ENCODE measurements at places on chromosomes 1 and 21.

- DNase-seq, result no peak
Measured at GRCh38 chr1:30418939-30419720, 304.3 kb downstream of the MATN1 start.

DNA sequence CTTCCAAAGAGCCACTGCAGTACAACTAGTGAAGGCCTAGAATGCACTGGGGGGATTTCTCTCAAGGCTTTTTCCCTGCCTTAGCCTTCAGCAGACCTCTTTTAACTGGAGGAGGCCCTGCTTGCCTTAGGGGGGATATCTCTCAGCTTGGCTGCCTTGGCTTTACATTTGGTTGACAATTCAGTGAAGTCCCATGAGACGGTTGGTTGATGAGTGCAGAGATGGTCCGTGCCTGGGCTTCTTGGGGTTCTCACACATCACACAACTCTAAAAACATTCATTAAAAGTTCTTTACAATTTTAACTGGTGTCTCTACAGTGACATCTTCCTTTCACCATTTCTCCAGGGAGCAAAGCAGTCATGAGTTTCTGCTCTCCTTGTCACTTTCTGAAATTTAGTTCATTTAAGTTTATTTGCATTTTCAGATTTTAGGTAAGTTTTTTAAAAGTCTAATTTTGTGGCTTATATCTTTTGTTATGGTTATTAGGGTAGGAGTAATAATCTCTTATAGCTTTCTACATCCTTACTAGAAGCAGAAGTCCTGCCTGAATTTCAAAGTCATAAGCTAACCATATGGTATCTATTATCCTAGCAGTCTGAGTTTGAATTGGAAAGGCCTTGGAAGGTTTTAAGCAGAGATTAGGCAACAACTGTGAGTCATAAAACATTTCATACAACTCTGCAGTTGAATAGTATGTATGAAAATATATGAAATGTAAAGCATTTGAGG, 487.6 kb downstream of the DPYD start:
- DNase-seq, result peak; percentile 97

GRCh38 chr1:31669786-31670592, 25.3 kb upstream of the PEF1 start:
- DNase-seq, result peak; percentile 15

DNA sequence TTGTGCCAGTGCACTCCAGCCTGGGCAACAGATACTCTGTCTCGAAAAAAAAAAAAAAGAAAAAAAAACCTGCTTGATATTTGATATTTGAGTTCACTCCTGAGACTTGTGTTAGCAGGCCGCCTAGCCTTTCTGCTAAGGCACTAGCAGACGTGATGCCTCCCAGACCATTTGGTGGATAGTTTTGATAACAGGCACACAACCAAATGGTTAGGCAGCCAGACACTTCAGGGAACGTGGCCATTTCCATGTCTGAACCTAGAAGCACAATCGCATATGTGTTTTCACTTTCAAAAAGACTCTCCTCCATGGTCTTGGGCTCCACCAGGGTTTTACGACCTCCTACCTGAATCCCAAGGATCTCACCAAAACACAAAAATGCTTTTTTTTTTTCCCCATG, 1319.5 kb downstream of the BRINP3 start:
- DNase-seq, result no peak

GRCh38 chr1:66041654-66042053, 249.0 kb downstream of the PDE4B start:
- no peak for DNase-seq

DNA sequence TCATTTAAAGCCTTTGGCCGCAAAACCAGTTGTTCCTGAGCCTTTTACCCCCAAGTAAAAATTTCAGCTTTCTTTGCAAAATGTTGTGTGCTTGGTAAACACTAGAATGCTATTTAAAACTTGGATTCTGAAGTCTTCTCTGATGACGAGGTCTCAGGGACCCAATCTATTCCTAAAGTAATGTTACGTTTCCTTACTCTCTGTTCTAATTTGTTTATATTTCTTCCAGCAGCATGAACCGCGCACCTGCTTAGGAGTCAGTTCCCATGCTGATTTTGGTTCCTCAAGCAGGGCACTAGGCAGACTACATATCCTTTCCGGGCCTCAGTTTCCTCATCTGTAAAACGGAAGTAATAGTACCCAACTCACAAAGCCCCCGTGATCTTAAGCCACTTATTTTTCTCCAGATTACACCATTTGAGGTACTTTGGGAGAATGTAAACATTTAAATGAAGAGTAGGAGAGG, 969 bp upstream of the ALDH4A1 start:
- no peak for DNase-seq

DNA sequence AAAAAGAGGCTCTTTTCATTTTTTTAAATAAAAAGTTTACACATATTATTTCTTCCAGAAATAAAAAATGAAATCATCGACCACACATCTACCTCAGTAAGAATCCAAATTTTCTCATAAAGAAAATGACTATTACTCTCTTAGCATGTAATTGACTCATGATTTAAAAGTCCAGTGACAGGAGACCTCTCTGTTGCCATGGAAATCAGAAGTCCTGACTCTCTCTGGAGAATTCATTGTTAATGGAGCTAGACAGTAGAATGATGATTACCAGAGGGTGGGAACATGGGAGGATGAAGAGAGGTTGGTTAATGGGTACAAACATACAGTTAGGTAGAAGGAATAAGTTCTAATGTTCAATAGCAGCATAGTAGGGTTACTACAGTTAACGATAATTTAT, 5.0 kb upstream of the CLCA4 start:
- no peak for DNase-seq

DNA sequence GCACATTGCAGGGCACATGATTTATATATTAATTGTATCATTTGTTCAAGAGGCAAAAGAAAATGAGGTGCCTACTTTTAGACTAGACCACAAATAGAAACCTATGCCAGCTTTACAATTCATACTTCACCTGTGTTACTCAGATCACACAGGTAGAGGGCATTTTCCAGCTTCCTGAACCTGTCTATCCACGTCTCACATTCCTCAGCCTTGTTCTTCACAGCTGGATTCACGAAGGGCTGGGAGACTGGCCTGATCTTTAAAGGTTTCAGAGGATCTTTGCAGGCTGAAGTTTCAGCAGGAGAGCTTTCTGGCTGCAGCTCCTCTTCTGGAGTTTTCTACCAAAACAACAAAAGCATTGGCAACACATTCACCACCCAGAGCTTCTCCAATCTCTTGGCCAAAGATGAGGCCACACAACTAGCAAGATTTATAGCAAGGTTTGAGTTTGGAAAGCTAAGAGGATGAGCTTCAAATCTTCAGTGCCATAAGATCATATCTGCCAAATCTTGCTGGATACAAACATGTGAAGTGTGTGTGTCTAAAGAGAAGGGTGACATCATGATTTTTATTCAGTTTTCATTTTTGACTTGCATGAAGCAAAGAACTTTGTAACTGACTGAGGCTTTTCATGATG, 71.0 kb upstream of the CYP2J2 start:
- no peak for DNase-seq

GRCh38 chr1:167109125-167109524, 15.2 kb downstream of the STYXL2 start:
- DNase-seq, result no peak

DNA sequence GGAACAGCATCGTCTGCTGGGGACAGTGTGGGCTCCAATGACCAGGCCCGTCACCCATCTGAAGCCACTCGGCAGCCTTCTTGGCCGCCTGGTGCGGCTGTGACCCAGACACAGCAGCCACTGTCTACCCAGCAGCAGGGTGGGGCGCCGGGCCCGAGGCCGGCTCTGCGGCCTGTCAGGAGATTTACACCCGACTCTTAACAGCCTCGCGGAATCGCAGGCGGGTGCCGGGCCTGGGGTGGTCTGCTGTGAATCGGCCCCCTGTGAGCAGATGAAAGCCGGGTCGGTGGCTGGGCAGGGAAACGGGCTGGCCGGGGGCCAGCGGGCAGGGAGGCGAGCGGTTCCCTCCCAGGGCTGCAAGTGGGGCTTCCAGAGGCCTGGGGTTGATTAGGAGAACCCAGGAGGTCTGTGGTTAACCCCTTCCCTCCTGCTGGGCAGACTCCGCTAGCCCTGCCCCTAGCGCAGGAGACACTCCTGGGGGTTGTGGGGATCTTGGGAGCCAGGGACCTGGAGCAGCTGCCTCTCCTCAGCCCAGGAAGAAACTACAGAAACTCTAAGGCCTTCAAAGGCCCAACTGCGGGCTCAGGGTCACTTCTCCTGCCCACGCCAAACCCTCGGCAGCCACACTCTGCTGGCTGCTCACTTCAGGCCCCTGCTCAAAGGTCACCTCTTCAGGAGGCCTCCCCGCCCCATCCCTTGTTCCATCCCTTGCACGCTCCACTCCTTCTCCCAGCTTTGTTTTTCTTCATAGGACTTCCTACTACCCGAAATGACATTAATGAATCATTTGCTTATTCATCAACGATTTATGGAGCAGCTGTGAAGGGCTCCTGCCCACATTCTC, 15.6 kb downstream of the RUNX3 start:
- no peak for DNase-seq

DNA sequence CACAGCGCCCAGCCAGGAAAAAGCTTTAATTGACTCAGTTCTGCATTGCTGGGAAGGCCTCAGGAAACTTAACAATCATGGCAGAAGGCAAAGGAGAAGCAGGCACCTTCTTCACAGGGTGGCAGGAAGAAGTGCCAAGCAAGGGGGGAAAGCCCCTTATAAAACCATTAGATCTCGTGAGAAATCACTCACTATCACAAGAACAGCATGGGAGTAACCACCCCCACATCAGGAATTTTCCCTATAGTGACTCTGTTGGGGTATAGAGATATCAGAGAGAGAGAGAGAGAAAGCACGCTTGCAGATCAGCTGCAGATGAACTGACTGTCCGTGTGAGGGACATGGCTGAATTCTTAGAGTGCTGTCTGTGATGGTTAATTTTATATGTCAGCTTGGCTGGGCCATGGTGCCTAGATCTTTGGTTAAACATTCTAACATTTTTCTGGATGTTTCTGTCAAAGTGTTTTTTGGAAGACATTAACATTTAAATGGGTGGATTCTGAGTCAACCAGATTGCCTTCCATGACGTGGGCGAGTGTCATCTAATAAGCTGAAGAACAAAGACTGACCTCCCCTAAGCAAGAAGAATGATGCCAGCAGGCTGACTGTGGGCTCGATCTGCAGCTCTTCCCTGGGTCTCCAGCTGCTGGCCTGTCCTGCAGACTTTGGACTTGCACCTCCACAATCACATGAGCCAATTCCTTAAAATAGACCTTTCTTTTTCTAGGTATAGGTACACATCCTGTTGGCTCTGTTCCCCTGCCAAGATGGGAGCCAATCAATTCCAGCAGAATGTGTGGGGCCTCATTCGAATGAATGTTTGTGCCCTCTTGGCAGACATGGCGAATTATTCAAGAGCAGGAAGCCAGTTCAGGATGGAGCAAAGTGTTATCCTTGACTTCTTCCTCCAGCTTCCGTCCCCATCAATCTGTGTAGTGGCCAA, 21.4 kb upstream of the CPT2 start:
- DNase-seq, result no peak

GRCh38 chr1:156901966-156902915, 8.7 kb downstream of the PEAR1 start:
- peak; percentile 67 for DNase-seq

DNA sequence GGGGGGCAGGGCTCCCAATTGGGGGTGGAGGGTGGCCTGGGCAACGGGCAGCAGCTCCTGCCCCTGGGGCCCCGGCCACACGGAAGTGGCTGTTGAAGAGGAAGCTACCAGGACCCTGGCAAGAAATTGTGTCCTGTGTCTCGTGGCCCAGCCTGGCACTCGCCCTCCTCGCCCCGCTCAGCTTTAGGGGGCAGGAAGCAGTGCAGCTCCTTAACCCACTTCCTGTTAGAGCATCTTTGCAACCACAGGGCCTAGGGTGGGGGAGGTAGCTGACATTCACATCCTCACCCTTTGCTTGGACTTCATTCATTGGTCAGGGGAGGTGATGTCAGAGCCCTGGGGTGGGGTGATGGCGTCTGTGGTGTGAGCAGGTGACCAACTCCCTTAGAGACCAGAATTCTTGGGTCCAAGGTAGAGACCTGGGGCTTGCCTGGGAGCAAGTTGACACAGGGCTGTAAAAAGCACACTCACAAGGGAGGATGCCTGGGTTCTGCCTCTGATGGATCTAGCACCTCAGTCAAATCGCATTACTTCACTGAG, at the start of gene ARHGAP30:
Gene ARHGAP30, minus strand, starts transcription at position 161 of the 540 bp plus-strand sequence. CDS start 267 bp downstream, outside the sequence.
- DNase-seq, result no peak

- DNase-seq, result peak; percentile 22
Measured at GRCh38 chr1:233520261-233521191, 93.4 kb upstream of the KCNK1 start.

GRCh38 chr1:36834586-36834985, 199.7 kb downstream of the GRIK3 start:
- DNase-seq, result no peak

DNA sequence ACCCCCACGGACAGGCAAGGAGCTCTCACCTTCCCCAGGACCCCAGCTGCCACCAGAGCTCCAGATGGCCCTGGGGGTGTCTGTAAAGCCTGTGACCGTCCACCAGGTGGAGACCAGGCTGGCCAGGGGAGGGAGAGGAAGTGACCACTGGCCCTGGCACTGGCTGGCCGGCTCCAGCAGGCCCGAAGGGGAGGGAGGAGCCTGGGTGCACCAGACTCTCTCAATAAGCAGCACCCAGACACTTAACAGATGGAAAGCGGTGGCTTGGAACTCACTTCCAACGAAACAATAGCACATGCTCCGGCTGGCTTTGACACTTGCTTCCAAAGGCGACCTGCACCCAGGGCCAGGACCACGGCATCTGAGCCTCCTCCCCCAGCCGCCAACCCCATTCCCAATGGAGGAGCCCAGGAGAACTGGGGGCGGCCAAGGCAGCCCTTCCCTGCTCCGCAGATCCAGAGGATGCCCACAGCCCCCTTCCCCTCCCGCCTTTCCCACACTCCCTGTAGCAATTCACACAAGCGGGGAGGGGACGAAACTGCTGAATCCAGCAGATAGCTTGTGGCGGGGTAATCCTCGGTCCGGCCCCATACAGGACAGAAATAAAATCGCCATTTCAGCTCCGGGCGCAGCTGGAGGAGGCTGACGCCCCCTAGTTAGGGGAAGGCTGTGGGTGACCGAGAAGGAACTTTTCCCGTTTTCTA, 742 bp upstream of the PDE9A start:
- DNase-seq, result no peak

GRCh38 chr1:154608397-154609270, 648 bp upstream of the ADAR start:
- DNase-seq, result peak; percentile 79

DNA sequence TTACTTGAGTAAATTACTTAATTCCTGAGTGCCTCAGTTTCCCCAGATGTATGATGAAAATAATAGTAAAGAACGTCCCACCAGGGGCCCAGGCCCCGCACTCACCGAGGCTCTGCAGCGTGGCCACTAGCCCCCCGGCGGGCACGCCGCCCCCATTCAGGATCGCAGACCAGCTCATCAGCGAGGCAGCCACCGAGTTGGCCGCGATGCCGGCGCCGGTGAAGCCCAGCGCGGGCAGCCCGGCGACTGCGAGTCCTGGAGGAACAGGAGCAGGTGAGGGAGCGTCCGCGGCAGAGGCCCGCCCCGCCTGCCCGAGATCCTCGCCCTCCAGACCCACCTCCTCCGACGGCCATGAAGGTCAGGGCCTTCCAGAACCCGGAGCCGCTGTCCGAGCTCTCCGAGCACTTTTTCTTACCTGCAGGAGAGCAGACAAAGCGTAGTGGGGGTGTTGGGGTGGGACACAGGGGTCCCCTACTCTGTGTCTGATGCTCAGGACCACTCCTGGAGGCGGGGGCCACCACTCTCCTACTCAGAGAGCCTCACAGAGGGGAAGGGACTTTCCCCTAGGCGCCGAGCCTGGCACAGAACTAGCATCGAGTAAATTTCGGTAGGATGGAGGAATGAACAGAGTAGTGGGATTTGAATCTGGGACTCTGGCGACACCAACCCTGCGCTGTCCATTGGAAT, 3.7 kb downstream of the IFI6 start:
- DNase-seq, result no peak

GRCh38 chr21:30146558-30147282, 19.9 kb downstream of the CLDN17 start:
- no peak for DNase-seq

Measured in adipocyte (in vitro differentiated cells).